ENCODE measurements at places on chromosomes 2 and 18.

- no peak for DNase-seq
These were observed 41.0 kb downstream of the EPB41L5 start for GRCh38 chr2:120053891-120054290.

DNA sequence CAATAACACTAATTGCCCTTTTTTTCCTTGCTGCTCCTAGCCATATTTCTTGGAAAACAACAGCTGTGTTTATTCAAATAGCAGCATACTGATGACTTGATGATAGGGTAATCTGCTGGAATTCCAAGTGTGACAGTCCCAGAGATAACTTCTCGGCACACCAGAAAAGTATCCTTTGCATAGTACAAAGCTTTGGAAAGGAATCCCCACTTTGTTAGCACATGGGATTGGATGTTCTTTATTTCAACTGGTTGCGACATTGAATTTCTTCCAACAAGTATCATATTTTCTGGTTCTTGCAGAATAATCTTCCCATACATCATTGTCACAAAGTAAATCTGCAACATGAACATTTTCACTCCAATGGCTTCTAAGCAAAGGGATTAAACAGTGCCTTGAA is 445.8 kb upstream of the ACVR2A start:
- DNase-seq, result no peak

GRCh38 chr2:101419096-101419663 is 31.9 kb upstream of the CREG2 start:
- no peak for DNase-seq

- DNase-seq, result no peak
These were observed 28.9 kb upstream of the HDAC4 start for GRCh38 chr2:239429473-239430350.

DNA sequence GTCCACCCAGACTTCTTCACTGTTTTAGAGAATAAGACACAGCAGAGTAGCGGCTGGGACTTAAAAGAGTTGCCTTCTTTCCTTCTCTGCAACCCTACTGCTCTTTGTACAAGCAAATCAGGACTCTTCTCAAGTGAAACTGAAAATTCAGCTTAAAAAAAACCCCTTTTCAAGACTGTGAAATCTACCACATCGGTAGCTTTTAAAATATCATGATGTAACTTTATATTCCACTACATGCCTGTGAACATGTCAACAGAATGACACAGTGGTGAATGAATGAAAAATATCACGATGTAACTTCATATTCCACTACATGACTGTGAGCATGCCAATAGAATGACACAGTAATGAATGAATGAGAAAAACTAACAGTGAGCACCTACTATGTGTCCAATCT is 53.4 kb downstream of the TCF4 start:
- no peak for DNase-seq

DNA sequence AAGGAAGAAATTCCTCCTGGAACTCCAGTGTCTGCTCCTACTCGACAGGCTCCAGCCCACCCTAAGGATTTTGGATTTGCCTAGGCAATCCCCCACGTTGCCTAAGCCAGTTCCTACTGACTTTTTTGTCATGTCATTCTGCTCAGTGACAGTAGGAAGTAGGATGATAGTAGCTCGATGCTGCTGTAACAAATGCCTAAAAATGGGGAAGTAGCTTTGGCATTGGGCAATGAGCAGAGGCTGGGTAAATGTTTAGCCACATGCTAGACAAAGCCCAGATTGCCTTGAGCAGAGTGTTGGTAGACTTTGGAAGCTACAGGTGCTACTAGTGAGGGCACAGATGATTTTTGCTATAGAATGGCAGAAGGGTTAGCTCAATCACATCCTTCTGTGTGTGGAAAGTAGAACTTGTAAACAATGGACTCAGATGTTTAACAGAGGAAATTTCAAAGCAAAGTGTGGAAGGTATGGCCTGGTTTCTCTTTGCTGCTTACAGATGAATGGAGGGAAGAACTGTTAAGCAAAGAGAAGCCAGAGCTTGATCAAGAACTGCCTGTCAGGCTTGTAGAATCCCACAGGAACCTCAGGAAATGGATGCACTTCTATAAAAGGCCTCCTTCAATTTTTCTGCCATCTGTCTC is 154.8 kb downstream of the RNF144A start:
- no peak for DNase-seq

DNA sequence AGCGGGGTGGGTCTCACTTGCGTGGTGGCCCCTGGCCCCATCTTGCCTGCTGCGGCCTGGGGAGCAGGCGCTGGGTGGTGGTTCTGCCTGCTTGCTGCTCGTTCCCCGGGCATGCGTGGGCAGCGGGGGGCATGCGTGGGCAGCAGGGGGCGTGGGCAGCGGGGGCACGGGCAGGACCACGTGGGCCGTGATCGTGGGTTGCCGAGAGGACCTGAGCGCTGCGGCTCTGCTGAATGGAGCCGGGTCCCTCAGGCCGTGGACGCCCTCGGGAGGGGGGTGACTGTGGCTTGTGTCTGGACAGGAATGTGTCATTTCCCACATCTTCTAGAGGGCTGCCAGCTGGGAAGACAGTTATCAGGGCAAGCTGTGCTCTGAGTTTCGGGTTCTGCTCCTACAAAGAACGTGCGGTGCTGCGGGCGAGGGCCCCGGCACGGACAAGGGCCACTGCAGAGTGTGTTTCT is 8.3 kb upstream of the GAL3ST2 start:
- no peak for DNase-seq

- DNase-seq, result no peak
These were observed 171.8 kb upstream of the KLHL29 start for GRCh38 chr2:23213196-23213595.

DNA sequence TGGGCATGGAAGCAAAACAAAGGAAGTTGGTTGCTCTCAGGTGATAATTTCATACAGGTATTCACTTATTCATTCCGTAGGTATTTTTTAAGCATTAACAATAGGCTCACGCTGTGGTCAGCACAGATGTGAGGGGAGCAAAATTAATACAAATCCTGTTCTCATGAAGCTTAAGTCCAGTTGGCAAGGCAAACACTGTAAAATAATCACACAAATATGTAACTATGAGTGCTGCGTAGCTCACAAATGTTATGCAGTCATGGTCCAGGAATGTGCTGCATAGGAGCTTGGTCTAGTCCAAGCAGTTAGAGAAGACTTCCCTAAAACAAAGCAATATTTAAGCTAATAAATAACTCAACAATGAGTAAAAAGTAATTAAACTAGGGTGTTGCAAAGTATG is 23.9 kb downstream of the SP5 start:
- DNase-seq, result no peak

DNA sequence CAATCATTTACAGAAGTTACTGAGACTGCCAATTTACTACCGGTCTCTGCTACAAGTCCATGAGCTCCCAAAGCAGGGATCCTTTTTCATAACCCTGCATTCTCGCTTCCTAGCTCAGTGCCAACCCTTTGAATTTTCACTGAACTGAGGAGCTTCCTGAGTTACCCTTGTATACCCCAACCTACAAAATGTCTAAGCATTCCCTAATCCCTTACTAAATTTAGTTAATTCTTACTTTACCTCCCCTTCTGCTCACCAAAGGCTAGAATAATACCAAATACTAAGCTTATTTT is 9.6 kb downstream of the MAT2A start:
- no peak for DNase-seq

DNA sequence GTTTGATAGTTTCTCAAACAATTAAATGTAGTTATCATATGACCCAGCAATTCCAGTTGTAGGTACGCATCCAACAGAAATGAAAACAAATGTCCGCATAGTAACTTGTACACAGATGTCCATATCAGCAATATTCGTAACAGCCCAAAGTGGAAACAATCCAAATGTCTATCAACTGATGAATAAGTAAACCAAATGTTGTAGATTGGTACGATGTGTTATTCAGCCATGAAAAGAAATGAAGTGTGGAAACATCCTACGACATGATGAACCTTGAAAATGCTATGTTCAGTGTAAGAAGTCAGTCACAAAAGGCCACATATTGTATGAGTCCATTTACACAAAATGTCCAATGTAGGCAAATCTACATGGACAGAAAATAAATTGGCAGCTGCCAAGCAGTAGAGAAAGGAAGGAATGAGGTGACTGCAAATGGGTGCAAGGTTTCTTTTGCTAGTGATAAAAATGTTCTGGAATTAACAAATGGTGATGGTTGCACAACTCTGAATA is 26.9 kb downstream of the GAREM1 start:
- DNase-seq, result no peak

DNA sequence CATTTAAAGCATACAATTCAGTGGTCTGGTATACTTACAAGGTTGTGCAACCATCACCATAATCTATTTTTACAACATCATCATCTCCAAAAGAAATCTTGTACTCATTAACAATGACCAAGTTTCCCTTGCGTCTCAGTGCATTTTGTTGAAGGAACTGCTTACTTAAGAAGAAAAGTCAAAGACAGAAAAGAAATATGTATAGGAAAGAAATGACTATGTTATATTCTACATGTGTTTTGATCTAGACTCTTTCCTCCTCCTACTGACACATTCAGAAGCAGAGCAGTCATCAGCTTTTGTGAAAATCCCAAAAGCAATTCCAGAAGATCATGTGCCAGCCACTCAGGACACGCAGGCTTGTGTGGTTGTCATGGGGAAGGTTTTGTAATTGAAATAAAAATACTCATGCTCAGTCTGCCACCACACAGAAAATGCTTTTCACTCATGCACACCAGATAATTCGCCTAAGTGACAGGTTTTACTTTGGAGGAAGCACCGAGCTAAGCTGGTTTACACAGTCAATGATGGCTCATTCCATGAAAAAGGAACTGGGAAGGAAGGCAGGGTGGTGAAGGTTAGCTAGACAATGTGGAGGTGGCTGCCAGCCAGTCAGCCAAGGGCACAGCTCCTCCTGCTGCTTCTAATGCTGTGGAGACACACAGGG is 158.5 kb upstream of the REV1 start:
- DNase-seq, result no peak

DNA sequence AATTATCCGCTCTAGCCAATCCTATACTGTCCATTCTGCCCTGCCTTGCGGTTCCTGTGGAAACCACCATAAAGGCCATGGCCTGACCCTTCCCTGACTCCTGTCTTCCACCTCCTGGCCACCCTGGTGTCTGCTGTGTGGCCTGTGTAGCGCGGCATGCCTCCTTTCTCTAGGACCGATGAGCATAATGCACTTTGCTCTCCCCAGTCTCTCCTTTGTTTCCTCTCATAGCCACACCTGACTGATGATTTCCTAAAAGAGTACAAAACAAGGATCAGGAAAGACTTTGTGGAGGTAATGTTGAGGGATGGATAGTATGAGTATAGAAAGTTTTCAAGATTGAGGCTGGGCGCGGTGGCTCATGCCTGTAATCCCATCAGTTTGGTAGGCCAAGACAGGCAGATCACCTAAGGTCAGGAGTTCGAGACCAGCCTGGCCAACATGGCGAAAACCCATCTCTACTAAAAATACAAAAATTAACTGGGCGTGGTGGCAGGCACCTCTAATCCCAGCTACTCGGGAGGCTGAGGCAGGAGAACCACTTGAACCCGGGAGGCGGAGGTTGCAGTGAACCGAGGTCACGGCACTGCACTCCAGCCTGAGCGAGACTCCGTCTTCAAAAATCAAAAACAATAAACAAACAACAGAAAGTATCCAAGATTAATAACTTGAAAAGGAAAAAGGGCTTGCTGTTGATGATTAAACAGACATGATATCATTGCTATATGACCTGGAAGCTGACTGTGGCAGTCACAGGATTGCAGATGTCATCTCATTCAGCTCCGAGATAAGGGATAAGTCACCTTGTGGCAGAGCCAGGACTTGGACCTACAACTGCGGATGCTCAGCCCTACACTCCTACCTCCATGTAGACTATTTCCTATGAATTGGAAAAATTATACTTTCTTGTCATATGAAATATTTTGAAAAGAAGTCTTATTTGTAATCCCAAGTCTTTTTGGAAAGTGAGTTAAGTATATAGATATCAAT is 16.6 kb downstream of the SOWAHC start:
- DNase-seq, result no peak

GRCh38 chr2:23756593-23757292 is 170.2 kb downstream of the ATAD2B start:
- no peak for DNase-seq

DNA sequence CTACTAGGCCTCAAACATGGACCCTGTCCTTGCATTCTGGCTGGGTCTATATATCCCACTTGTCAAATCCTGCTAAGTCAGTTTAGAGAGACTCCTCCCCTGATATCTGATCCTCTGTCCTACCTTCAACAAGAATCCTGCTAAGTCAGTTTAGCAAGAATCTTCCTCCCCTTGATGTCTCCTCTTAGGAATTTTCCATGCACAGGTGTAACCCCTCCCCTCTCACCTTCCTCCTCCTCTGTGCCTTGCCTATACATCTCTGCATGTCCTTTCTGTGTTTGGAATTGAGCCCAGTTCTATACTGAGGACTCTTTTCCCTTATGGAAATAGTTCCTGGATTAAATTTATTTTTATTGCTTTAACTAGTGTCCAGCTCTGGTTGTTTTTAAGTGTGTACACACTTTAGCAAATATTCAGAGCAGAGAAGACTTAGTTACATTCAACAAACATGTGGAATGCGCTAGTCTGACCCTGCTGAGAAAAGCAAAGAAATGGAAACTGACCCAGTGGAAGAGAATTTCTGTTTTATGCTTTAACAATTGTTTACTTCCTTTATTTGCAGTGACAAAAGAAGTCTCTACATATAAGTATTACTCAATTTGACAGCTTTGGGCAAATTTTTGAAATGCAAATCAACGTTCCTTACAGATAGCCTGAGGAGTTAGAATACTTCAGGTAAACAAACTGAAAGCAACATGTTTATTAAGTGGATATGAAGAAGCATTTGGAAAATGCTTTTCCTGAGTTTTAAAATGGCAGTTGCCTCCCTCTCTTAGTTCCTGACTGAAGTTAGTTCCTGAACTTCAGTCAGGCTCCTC is 80.6 kb downstream of the RIT2 start:
- no peak for DNase-seq

- DNase-seq, result no peak
These were observed 761.8 kb upstream of the ACVR2A start for GRCh38 chr2:147082850-147083522.

- no peak for DNase-seq
These were observed 94.0 kb downstream of the FMNL2 start for GRCh38 chr2:152428800-152429582.

DNA sequence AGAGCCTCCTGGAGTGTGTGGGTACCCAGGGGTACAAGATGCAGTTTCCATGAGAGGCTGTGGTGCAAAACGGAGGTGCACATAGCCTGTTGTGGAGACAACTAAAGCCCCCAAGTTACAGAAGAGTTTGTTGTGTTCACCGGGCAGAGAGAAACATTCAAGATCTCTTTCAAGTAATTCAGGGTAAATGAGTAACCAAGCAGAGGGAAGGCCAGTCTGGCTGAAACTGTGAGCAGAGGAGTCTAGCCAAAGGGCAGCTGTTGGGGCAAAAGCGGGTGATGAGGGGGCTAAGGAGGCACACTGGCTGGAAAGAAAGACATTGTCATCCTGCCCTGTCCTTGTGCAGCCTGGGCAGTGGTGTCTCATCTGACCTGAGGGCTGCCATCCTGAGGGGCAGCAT is 52.0 kb downstream of the CXCR4 start:
- DNase-seq, result no peak

- DNase-seq, result no peak
These were observed 152.5 kb downstream of the NRP2 start for GRCh38 chr2:205834796-205835195.

DNA sequence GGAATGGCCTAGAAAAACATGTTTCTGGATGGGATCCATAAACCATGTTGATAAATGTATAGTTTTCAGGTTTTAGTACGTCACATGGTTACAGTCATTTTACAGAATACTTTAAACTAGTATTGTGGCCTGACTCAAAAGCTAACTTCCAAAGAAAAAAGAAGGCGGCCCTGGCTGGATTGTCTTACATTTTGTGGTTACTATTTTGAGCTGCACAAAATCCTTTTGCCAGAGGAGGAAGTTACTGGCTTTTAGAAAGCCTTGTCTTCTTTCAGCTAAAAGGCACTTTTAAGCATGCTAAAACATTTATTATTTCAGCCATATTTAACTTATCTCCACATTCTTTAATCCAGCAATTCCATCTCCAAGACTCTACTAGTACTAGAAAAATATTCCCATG is 227.9 kb downstream of the CDH2 start:
- no peak for DNase-seq
